Osteoblast (primary cell): ENCODE measurements at places on chromosomes 6 and 20. TPM values are rescaled to one million over a fixed set of nuclear protein-coding genes. Genes with fewer than 3 reads are reported as not detected.

HMGN3 gene
- 12.7 and 13.4 TPM in 2 replicates for total RNA-seq

MMUT gene
- total RNA-seq, result 16.2 and 16.6 TPM in 2 replicates

SLC26A8 gene
- total RNA-seq, result under 0.01 TPM in 1 of 2 replicates, not detected in the other

VIP gene
- total RNA-seq, result not detected in 2 replicates

DNA sequence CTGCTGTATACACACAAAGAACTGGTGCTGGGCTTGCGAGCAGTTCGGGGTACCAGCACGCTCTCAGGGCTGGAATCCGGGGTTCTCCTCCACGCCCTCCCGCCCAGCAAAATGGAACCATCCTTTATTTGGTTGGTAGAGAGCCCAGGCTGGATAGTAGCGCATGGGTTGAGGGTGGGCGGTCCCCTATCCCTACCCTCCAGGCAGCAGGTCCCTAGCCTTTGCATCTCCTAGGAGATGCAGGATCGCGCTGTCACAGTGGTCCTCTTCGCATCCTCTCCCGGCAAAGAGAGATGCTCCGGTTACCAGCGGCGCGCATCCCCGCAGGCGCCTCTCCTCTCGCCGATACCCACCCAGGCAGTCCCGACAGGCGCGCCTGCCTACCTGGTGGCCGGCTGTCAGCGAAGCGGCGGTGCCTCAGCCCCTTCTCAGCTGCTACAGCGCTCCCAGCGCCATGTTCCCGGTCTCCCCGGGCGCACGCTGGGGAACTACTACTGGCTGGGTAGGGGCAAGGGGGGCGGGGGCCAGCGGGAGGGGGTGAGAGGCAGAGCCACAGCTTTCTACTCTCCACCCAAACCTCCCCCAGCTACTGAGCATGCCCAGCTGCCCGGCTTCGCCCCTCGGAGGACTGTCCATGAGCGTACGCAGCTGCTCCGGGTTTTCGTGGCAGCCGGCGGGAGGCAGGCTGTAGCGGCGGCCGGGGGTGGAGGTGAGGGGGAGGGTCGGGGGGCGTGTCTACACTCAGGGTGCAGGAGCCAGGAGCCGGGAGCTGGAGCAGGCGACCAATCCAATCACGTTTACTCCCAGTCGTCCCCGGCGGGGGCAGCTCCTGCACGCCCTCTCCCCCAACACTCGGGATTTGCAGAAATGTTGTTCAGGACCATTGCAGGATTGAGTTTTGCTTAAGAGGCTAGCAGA is at the start of gene PAK5:
PAK5 (minus strand) TSS at position 699 of the 918 bp plus-strand sequence. CDS start 194,748 bp downstream, outside the sequence.
- peak; percentile 49 for DNase-seq

- DNase-seq, result no peak
Observed at GRCh38 chr6:166636191-166636933, 9.3 kb upstream of the RPS6KA2 start.

DNA sequence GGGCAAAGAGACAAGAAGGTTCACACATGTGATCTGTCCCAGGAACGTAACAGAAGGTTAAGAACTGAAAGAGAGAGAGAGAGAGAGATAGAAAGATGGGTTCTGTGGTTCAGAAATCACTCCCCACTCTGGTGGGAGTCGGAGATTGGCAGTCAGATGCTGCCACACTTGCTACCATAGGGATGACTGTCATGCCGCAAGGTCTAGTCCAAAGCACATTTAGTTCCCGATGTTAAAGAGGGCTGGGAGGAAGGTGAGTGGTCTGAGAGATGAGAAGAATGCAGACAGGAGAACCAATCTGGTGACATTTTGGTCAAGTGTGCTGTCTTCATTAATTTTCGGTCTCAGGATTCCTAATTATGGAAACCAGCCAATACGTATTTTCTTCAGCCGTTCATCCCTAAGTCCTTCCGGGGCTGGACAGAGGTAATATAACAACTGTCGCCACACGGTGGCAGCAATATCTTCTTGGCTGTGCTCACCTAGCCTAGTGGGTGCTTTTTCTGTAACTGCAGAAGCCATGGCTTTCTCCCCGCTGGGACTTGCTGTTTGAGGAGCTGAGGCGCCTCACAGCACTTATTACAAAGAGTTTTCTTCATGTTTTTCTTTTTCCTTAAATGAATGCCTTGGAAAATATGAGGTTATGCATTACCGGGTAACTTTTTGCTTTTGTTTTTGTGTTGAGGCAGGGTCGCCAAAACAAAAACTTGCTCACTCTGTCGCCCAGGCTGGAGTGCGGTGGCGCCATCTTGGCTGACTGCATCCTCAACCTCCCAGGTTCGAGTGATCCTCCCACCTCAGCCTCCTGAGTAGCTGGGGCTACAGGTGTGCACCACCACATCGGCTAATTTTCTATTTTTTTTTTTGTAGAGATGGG is 46.0 kb downstream of the SLC35D3 start:
- peak; percentile 85 for DNase-seq

DNA sequence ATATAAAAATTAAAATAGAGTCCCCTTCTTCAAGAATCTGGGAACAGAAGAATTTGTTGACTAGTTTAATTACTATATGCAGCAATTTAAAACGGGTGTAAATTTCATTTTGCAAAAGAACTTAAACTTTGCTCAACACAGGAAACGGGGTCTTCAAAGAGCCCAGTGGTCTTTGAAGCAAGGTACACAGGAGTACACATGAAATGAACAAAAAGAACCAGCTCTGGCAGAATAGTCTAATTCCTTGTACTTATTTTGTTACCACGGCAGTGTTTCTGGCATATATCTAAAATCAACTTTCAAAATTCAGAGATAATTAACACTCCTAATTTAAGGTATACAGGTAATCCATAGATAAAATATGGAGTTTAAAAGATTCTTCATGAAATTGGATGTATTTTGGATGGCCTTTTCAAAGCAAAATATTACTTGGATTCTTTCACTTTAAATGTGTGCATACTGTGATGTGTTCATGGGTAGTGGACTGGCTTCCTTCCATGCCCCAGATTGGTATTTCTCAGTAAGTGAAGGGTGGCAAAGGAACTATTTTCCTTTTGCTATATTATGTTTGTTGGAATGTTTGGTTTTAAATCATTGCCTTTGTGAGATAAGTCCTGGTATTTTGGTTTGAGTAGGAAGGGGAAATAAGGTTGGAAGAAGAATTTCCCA is 96.8 kb upstream of the THEMIS start:
- DNase-seq, result no peak

- no peak for DNase-seq
Observed at GRCh38 chr20:16014436-16014835, 558.8 kb downstream of the KIF16B start.

DNA sequence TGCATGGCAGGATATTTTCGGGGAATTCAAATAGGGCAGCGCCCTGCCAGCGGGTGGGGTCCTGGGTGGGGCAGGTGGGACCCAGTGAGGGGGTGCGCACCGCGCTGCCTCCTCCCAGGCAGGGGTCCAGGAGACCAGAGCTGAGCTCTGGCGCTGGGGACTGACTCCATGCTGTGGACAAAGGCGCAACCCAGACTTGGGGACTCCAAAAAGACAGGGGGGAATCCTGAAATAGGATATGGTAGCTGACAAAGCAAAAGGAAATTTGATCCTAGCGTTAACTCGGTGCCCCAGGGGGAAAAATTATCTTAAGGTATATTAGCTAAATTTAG is 23.6 kb downstream of the TFAP2A start:
- no peak for DNase-seq

DNA sequence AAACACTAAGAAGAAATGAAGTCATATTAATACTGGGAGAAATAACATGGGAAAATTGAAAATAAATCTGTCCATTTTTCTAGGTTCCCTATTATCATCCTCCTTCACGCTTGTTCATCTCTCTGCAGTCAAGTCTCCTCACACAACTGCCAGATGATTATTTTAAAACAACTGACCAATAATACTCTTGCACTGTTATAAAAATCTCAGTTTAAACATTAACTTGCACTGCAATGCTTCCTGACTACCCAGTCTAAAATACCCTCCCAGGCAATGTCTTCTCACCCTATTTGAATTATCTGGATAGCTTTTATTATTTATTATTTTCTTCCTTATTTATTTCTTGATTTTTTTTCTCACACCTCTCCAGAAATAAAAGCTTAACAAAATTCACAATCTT is 5.7 kb downstream of the EYS start:
- no peak for DNase-seq

GRCh38 chr20:40630099-40630498 is 58.9 kb downstream of the MAFB start:
- DNase-seq, result no peak

GRCh38 chr6:5570641-5571040 is 309.3 kb downstream of the FARS2 start:
- no peak for DNase-seq
